ENCODE measurements at places on chromosomes 6 and 20. TPM values are rescaled to one million over a fixed set of nuclear protein-coding genes. Genes with fewer than 3 reads are reported as not detected.

DNA sequence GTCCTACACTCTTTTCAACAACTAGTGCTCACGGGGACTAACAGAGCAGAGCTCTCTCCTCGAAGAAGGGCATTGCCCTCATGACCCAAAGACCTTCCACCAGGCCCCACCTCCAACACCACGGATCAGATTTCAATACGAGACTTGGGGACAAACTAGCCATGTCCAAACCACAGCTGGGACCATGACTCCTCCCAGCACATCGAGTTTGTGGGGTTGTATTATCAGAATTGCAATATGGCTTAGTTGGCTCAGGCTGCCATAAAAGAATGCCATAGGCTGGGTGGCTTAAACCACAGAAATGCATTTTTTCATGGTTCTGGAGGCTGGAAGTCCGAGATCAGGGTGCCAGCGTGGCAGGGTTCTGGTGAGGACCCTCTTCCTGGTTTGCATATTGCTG, 189.7 kb upstream of the PMEPA1 start:
- no peak for DNase-seq

GRCh38 chr6:154157082-154157481, 118.0 kb downstream of the OPRM1 start:
- no peak for DNase-seq

DNA sequence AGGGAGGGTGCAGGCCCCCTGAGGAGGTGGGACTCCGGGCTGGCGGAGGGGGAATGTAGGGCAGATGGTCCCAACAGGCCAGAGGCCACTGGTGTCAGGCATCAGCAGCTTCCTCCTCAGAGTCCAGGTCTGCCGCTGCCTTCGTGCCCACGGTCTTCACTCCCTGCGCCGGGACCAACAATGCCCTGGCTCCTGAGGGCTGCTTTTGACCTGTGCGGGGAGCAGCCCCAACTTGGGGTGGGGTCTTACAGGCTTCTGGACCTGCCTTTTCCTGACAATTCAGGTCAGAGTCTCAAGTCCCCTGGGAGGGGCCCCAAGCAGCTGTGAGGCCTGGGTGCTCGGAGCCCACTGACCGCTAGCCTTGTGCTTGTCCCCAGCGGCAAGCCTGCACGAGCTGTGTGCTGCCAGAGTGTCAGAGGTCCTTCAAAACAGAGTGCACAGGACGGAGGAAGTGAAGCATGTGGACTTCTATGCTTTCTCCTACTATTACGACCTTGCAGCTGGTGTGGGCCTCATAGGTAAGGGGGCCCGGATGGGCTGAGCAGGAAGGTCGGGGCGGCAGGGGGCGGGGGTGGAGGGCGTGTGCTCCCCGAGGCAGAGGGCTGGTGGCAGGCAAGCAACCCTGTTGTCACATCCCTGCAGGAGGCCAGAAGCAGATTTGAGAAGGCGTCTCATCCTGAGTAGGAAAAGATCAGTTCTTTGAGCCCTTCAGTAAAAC, 25.3 kb upstream of the PYGB start:
- DNase-seq, result no peak

DNA sequence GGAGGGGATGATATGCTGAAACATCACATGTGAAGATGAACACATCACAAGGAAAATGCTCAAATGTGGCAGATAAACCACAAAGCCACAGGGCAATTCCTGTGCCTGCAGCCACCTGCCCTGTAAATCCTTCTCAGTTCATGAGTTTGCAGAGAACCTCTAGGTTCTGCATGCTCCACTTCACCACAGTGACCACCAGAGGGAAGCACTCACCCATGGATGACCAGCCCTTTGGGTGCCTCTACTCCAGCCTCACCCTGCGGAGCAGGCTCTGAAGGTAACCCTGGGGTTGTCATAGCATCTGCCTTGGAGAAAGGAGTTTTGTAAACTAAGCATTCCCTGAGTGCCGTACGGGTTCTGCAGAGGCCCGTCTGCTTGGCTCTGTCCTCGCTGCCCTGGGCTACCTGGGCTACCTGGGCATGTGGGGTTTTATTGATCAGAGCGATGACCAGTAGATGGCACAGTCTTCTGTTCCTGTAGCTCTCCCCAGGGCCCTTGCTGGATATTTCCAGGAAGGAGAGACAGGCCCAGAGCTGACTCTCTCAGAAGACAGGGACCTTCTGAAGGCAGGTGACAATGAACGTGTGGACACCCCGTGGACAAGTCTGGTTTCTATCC, 31.7 kb upstream of the CST1 start:
- no peak for DNase-seq

DNA sequence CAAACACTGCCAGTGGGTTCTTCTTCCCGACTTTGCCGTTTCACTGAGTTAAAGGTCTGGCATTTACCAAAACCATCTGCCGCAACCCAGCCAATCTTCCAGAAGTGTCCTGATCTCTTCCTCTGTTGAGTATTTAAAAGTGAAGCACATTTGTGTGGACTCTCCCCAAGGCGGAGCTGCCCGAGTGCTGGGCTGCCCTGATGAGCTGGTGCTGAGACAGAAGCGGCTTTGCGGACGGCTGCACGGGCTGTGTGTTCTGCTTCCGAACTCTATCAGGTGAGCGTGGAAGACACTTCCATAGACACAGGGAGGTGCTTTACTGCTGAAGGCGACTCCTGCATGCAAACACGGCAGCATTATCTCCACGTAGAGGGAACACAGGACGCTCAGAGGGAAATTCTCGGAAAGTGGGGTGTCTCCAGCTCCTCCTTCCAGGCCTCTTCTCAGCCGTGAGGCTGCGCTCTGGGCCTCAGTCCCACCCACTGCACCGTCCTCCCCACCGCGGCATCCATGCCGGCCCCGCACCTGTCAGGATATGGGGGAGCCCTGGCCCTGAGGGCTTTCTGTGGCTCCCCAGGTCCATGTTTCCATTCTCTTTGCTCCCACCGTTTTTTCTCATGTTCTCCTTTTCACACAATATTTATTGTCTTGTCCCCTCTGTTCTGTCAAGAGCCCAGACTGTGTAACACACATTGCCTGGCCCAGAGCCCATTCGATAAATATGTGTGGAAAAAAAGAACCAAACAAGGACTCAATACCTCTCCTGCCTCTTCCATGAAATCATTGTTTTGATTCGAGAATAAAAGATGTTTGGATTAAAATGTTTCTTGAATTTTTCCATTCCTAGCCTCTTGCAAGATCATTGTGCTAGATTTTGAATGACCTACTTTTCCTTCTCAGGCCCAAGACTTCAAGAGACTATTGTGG, 205.1 kb downstream of the DLL1 start:
- DNase-seq, result peak; percentile 4

- no peak for DNase-seq
Measured at GRCh38 chr6:53309901-53310300, 38.8 kb downstream of the ELOVL5 start.

GRCh38 chr6:162973980-162974379, 246.2 kb downstream of the PACRG start:
- DNase-seq, result no peak

GRCh38 chr6:97626671-97627441, 343.8 kb upstream of the MMS22L start:
- peak; percentile 26 for DNase-seq

DNA sequence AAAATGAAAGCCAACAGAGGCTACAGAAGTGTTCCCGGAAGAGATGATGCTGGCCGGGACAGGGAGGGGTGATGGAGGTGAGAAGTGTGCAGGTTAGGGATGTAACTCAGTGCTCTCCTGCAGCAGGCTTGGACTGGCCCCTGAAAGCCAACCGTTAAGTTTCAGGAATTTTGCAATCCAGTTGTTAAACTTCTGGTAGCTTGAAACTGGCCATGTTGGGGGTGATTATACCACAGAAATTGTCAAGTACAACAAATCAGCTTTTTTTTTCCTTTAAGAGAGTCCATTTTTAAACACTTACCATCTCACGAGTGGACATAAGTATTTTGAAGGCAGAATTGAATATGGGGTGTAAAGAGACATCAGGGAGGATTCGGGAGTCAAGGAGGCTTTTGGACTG, 8.8 kb upstream of the SIRPB1 start:
- no peak for DNase-seq

DNA sequence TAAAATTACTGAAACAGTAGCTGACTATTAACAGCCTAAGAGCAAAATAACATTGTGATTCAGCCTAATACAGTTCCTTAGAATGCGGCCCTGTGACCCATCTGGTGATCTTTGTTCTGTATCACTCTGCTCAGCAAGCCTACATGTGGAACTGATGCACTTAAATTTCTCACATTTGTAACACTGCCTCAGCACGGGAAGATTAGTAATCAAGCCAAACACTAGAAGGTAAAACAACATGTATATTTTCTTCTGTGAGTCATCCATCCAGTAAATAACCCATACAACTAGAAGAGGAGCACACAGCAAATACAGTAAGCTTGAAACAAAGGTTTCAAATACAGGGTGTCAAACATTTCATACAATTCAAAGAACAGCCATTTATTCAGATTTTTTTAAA, 189.7 kb upstream of the NOX3 start:
- no peak for DNase-seq

DNA sequence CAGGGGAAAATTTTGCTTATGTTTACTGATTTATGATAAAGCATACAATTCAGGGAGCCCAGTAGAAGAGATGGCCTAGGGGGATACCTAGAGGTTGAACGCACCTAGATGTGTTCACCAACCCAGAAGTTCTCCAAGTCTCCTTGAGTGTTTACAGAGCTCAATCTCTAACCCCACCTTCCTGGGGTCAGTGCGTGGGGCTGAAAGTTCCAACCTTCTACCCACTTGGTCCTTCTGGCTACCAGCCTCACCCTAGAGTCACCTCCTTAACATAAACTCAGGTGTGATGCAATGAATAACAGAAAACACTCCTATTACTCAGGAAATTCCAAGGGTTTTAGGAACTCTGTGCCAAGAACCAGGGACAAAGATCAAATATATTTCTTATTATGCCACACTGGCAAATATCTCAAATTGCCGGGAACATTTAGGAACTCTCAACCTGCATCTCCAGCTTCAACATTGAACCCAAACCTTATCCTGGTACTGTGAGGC, 26.4 kb downstream of the AFG1L start:
- no peak for DNase-seq

DNA sequence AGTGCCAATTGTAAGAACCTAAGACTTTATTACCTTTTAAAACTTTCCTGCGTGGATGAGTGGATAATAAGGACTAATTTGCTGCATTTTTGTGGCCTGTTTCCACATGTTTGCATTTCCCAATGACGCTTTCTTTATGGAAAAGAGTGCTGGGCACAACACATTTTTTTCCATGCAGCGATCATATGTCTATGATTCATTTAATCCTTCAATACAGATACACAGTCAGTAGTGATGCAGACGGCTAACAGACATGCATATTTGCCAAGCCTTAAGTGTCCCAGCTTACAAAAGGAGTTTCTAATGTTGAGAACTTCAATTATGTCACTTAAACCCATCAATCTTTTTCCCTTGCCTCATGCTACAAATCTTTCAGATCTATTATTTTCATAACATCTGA, 239.8 kb upstream of the PREP start:
- DNase-seq, result no peak

GRCh38 chr6:98716341-98716740, 118.0 kb upstream of the POU3F2 start:
- no peak for DNase-seq

- DNase-seq, result no peak
Measured at GRCh38 chr6:35046862-35047261, 94.3 kb downstream of the TCP11 start.

DNA sequence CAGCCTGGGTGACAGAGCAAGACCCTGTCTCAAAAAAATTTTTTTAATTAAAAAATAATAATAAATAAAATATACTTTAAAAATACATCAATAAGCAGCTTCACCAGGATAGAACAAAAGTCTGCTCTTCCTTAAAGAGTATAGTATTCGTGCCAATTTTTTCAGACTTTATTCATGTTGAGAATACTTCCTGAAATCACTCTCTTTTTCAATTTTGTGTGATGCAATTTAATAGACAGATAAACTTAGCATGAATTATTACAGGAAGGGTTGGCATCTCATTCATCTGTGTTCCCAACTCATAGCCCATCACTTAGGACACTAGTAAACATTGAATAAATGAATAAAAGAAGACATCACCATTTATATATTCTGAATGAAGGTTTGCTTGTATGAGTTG, 52.4 kb downstream of the IPCEF1 start:
- DNase-seq, result no peak

Gene PRPH2
- total RNA-seq, result 0.83 TPM

Gene TP53TG5
- total RNA-seq, result 0.42 TPM

Measured in ovary (tissue), 10 donors.